ENCODE measurements at places on chromosomes 3 and 15.
A peak's percentile ranks its signal among the peaks of the same experiment; 100 is the strongest.

DNA sequence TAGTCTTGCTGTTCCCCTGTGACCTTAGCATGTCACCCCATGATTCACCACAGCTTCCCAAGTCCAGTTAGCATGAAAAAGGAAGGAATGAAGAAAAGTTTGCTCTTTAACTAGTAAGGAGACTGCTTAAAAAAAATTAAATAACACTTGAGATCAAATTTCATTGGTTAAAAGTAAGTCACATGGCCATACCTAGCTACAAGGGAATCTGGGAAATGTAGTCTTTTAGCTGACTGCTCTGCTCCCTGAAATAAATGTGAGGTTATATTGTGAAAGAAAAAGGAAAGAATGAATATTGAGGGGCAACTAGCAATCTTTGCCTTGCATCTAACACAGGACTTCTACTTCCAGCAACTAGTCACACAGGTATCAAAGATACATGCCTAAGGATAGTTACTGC is 84.7 kb upstream of the LRRN1 start:
- no peak for DNase-seq

GRCh38 chr3:119359476-119360326 is 65.5 kb downstream of the ARHGAP31 start:
- no peak for DNase-seq

DNA sequence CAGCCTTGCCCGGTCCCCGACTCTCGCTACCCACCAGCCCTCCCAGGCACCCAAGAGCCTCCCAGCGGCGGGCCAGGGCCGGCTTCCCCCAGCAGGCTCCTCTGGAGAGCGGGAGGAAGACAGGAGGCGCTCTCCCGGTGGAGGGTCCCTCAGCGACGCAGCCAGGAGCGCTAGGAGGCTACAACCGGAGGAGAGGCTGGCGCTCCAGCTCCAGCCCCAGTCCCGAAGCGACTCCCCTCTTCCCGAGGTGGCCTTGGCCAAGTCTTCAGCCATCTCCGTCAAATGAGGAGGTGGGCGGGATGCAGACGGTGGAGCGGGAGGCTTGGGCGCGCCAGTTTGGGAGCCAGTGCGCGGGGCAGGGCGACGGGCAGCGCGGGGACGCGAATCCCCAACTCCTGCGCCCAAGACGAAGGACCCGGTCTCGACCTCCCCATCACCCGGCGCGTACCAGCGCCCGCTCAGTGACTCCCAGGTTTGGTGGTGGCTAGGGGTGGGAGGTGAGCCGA is 722 bp downstream of the CHRNA3 start:
- no peak for DNase-seq

- no peak for DNase-seq
These were observed 37.5 kb downstream of the EPHB1 start for GRCh38 chr3:134832585-134832984.

DNA sequence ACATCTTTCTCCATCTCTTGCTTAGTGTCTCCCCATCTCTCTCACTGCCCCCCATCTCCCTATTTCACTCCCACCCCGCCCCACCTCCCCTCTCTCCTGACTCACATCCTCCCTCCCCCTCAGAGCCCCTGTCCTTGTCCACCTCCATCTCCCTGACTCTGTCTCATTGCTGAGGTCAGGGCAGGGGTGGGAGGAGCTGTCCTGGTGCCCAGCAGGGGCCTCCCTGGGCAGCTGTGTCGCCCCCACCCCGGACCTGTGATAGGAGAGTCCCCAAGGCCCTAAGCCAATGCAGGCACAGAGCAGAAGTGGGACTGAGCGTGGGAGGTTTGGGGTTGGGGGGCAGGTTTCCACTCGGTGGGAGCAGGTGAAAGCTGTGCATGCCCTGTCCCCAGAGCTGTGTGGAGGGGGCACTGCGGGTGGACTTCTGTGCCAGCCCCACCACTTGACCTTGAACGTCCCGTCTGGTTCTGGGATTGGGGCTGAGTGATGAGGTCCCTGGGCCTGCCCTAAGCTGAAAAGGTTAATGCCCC is 210.8 kb downstream of the TBC1D2B start:
- no peak for DNase-seq

GRCh38 chr15:60130398-60130797 is 126.3 kb downstream of the FOXB1 start:
- no peak for DNase-seq

DNA sequence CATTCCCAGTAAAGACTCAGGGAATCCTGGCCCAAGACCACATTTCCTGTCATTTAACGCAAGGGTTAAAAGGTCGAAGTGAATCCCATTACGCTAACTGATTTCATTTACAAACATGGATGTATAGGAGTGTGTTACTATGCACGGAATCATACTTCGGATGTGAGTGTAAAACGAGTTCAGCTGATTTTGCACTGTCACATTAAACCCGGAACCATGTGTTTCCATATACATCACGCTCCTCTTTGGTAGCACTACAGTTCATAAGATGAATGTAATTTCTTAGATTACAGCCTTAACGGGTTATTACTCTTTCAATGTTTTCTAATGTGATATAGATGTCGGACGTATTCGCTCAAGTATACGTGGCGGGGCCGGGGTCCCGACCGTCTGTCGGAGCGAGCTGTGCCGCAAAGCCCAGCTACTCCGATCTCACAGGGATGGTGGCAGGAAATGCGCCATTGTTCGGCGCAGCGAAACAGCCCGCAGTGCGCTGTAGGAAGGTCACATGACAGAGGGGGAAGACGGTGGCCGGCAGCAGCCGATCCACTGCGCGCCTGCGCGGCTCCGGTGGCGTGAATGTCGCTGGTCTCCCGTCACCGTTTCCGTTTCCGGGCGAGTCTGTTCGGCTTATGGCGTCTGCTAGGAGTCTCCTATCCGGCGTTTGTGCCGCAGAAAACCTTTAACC is 97.3 kb downstream of the NPAP1 start:
- DNase-seq, result peak; percentile 29

DNA sequence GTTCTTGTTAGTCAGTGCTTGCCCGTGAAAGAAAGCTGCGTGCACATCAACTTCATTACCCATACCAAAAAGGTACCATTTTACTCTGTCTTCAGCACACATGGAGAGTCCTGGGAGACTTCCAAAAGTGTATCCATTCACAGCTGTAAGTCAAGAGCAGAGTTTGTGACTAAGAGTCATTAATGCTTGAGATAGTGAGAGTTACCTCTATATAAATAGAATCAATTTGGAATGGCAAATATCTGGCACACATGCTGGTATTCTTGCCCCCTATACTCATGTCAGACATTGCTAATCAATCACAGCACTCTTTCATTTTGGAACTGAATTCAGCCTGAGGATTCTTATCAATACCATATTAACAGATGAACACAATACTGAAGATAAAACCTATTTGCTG is 14.2 kb downstream of the CP start:
- no peak for DNase-seq

GRCh38 chr15:101497017-101497416 is 7.5 kb upstream of the PCSK6 start:
- no peak for DNase-seq

GRCh38 chr3:171251835-171252234 is 208.4 kb downstream of the TNIK start:
- DNase-seq, result no peak

GRCh38 chr3:157871838-157872460 is 234.3 kb downstream of the SHOX2 start:
- no peak for DNase-seq

DNA sequence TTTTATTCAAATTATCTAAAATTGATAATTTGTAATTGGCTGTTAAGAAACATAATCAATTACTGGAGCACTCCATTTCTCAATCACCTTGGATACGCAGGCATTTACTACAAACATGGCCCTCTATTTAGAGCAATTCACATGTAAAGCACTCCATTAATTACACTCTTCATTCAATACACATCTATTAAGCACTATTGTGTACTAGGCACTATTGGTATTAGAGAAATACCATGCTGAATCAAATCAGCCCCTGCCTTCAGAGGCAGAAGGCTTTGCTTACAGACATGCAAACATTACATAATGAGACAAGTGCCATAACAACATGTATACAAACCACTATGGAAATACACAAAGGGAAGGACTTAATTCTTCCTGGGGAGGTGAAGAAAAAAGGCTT is 69.1 kb downstream of the PEAK1 start:
- DNase-seq, result no peak

DNA sequence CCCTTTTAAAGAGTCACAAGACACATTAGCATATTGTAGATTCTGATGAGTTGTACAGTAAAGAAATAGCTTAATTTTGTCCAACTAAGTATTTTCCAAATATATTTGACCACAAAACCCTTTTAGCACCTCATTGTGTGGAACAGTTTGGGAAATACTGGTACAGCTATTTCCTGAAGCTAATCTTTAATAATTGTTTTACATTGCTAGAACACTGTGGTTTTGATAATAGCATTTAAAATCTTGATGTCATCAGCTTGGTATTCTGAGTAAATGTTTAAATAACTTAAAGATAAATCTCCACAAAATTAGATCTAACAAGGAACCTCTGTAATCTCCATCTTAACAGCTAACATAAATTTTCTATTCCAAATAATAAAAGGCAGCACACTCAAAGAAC is 140.0 kb upstream of the MLF1 start:
- DNase-seq, result no peak

GRCh38 chr15:100763835-100764750 is 115.5 kb upstream of the ALDH1A3 start:
- no peak for DNase-seq

DNA sequence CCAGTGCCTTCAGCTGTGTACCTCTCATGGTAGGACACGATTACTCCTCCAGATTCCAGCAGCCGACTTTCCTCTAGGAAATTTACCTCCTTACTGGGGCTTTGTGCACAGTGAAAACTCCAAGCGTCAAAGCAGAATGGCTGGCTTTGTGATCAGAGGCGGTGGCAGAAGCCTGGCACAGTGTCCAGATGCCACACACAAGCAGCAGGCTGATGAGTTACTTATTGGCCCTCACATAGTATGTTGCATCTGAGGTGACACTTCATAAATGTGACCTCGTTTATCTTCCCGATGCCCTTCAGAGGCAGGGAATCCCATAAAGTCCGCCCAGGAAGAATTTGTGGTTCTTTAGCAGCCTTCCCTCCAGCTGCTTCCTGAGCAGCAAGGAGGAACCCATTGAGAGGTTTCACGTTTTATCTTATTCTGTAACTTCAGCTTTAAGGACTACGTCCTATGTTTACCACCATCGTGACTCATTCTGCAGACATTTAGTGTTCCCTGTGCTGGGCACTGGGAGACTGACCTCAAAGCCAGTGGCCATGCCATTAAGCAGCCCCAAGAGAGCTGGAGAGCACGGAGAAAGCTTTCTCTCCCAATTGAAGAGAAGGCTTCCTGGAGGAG is 107.1 kb upstream of the C15orf61 start:
- DNase-seq, result no peak

DNA sequence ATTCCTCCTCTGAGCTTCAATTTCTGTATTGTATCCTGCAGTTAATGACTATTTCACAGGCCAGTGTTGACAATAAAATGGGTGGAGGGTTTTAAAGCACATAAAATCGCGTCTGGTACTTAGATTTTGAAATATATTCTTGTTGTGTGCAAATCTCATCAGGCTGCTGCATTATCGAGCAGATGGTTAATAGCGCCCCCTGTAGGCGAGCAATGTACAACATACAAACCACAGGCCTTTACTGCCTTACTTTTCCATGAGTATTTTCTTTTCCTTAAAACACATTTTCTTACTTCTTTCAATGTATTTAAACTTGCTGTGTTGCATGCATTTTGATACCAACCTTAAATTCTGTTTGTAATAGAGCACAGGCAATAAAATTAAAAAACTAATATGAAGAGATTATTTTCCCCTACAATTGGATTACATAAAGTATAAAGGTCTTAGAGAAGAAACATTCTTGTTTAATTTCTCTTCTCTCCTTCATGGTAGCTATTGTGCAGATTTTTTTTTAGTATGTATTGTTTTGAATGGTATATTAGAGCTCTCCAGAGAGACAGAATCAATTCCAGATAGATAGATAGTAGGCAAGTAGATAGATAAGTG is 608.4 kb downstream of the CADM2 start:
- no peak for DNase-seq

GRCh38 chr15:80455668-80456442 is 51.7 kb downstream of the ARNT2 start:
- DNase-seq, result peak; percentile 21

DNA sequence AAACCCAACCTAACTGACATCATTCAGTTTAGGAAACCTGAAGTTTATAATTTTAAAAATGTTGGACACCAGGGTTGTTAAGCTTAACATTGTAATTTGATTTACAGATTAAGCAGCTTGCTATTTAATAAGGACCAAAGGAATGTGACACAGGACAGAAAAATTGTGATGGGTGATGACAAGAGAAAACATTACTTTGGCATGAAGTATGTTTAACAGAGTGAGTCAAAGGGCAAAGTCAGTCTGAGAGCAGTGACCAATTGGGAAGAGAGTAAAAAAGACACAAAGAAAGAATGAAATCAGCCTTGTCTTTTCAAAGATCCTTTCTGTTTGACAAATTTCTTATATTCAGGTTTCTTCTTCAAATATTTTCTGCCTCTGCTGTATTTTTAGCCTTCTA is 1301.6 kb downstream of the SI start:
- no peak for DNase-seq

- DNase-seq, result no peak
These were observed 130.1 kb upstream of the PRICKLE2 start for GRCh38 chr3:64355401-64355807.

- DNase-seq, result peak; percentile 20
These were observed 1028.2 kb downstream of the MCTP2 start for GRCh38 chr15:95259513-95259912.

- DNase-seq, result no peak
These were observed 27.1 kb upstream of the CSPG4 start for GRCh38 chr15:75739791-75740190.

DNA sequence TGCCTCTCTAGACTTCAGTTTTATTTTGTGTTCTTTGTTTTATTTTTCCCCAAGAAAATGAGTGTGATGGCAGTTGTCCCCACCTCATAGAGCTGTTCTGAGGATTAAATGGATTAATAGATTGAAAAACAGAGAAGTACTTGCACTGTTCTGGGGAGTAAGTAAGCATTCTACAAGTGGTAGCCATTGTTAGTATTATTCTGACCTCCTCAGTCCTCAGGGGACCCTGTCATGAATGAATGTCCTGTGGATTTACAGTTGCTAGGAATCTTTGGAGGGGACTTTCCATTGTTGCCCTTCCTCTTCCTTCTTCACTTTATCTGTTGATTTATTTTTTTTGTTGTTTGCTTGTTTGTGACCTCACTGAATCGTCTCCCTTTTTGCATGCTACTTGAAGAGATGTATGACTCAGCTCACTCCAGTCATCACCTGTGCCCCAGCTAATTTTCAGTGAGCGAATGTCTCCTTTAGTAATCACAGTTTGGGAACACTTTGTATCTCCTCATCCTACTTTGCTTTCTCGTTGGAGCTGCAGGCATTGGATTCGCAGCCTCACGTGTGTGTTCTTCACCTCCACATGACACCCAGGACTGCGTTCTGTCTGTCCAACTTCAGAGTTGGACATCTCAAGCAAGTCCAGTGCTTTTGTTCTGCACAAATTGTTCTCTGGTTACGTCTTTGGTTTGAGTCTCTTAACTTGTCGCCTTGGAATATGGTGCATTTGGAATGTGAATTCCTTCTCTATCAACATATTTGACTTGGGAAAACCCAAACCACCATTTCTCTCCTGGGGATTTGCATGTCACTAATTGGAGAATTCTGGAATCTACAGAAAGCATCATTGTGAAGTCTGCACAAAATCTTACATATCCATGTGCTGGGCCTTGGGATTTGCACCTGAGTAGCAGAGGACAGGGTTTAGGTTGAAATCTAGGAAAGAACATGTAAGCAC is 54.5 kb downstream of the LRTM1 start:
- DNase-seq, result no peak
